ENCODE measurements at places on chromosomes 1 and 21.

- DNase-seq: no peak
Observed at GRCh38 chr1:25707280-25708016, 90.9 kb downstream of the MAN1C1 start.

DNA sequence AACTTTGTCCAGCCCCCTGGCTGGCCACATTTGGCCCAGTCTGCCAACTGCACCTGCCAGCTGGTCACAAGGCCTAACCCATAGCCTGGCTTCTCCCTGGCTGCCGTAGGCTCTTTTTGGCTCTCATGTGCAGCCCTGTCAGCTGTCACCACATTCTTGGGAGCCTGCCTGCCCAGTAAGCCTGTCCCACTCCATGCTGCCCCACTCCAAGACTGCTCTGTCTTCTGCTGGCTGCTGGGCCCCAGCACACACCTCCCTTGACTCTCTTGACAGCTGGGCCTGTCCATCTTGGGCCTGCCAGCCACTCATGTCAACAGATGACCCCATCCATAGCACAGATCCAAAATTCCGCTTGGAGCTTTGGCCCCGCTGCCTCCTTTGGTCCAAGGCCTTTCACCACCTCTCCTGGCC lies 74.3 kb upstream of the EDN2 start:
- DNase-seq: no peak

GRCh38 chr1:12411098-12411497 lies 181.3 kb downstream of the VPS13D start:
- DNase-seq: no peak

DNA sequence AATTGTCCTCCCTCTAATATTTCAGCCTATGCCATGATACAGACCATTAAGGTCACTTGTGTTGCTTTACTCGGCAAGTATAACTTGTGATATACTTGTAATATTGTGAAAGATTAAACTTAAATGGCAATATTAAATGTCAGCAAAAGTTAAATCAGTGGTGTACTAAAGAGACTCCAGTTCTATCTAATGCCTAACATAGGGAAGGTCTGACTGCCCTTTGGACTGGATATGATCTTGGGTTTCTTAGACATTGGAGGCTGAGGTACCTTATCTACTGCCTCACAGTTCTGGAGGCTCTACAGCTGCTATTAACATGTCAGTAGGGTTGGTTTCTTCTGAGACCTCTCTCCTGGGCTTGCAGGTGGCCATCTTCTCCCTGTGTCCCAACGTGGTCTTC lies 89.9 kb downstream of the MT1HL1 start:
- DNase-seq: no peak

- DNase-seq: no peak
Observed at GRCh38 chr1:162153374-162153773, 83.9 kb downstream of the NOS1AP start.

- DNase-seq: no peak
Observed at GRCh38 chr21:42652527-42653230, 742 bp upstream of the PDE9A start.

- no peak for DNase-seq
Observed at GRCh38 chr1:84985365-84985764, 11.5 kb downstream of the MCOLN2 start.

DNA sequence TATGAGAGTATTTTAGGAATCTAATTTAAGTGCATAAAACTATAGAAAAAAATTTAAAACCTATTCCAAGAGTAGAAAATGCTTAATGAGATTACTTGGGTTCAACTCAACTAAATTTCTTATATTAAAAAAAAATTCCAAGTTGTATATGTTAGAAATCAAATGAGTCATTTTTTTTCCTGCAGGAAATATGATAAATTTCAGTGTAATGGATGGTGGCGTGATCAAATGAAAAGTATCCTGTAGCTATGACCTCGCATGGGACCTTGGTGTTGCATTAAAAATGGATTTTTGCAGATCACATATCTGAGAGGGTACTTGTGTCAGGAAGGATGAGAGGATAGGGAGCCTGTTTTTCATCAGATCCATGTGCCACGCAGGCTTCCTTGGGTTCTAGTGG lies 17.9 kb downstream of the ATP5PO start:
- DNase-seq: no peak

- no peak for DNase-seq
Observed at GRCh38 chr1:24289937-24290595, 29.1 kb upstream of the GRHL3 start.

- DNase-seq: no peak
Observed at GRCh38 chr1:59089922-59090457, 206.9 kb upstream of the FGGY start.

GRCh38 chr1:38834937-38835827 lies 24.4 kb downstream of the RRAGC start:
- peak; percentile 73 for DNase-seq

- DNase-seq: no peak
Observed at GRCh38 chr1:107863342-107863741, 101.6 kb downstream of the VAV3 start.

DNA sequence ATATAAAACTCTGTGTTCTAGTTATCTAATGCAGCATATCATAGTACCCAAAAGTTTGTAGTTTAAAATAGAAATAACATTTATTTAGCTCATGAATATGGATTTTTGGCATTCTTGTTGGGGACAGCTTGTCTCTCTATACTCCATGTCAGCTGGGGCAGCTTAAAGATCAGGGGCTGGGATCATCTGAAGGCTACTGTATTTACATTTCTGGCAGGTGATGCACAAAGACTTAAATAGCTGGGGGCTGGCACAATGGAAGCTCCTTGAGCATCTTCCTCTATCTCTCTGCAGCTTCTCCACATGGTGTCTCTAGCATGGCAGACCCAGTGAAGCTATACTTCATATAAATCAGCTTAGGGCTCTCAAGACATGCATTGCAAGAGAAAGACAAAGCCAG lies 55.6 kb upstream of the DAB1 start:
- DNase-seq: no peak

DNA sequence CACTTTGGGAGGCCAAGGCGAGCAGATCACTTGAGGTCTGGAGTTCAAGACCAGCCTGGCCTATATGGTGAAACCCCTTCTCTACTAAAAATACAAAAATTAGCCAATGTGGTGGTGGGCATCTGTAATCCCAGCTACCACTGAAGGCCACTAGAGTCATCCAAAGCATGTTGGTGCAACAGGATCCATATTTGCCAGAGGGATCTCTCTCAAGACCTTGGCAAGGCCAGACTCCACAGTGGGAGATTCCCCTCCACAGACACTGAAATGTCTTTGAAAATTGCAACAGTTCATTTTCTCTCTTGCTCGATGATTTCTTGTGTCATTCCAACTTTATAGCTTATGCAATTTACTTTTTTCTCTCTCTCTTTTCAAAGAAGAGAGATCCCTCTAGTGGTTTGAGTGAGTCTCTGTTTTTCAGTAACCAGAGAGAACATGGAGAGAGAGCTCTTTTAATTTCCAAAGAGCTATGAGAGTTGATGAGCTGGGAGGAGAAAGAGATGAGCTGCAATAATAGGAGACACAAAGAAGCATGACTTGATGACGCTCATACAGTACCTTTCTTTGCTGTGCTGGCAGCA lies 176.8 kb upstream of the USP25 start:
- no peak for DNase-seq

GRCh38 chr1:174160109-174160473 lies 771 bp downstream of the RABGAP1L start:
- DNase-seq: peak; percentile 15

DNA sequence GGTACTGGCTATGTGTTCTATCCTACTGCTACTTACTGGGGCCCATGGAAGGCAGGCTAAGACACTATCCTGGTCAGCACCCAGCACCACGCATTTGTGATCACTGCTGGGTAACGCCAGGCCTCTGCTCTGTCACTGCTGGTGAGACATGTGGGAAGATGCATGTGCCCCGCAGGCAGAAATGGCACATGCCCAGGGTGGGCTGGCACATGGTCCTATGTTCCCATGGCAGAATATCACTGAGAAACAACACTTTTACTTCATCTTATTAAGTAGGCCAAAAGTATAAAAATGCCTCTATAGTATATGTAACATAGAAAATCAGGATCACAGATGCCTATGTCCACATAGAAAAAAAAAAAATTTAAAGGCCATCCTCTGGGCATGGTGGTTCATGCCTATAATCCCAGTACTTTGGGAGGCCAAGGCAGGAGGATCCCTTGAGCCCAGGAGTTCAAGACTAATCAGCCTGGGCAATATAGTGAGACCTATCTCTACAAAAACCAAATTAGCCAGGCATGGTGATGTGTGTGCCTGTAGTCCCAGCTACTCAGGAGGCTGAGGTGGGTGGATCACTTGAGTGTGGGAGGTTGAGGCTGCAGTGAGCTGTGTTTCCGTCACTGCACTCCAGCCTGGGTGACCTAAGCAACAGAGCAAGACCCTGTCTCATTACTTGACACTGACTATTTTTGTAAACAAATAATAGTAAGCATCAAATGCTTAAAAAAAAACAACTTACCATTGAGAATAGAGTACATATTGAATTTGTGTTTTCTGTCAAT lies 11.5 kb downstream of the DDX59 start:
- no peak for DNase-seq

GRCh38 chr1:190491404-190491803 lies 13.7 kb upstream of the BRINP3 start:
- no peak for DNase-seq

DNA sequence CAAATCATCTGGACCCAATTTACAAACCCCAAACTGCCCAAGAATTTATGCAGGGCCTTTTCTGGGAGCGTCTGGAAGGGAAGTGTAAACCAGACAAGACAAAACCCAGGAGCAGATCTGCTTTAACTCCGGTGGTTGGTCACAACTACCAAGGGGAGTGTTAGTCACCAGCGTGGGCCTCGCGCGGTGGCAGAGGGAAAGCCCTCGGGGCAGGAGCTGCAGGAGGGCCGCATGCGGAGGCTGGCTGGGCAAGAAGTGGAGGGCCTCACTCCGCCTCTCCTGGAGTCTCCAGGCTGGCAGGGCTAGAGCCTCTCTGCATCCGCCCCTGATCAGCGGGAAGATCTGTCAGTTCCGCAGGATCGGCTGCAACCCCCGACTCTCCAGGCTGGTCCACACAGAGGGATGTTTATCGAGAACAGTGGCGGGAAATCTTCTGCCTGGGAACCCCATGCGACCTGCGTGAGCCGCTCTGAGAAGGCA lies 2.0 kb downstream of the COL24A1 start:
- DNase-seq: no peak

DNA sequence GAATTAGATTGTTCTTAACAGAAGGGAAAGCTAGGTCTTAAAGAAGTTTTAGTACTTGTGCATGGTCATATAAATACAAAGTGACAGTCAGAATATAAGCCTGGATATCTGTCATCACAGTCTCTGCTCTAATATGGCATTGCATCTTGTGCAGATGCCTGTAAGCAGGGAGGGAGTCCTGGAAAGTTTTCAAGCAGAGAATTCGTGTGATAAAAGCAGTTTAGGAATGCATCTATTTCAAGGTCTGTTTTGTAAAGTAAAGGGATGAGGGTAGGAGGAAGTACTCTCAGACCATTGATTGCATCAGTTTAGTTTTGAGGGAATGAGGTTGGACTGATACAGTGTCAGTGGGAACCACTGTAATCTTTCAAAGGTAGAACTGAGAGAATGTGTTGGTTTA lies 30.6 kb downstream of the IARS2 start:
- DNase-seq: no peak

GRCh38 chr1:45867697-45868348 lies 64.4 kb downstream of the MAST2 start:
- DNase-seq: no peak

GRCh38 chr1:112284796-112285195 lies 111.2 kb upstream of the CTTNBP2NL start:
- no peak for DNase-seq

GRCh38 chr1:89906088-89906487 lies 85.3 kb downstream of the LRRC8D start:
- no peak for DNase-seq

- no peak for DNase-seq
Observed at GRCh38 chr1:111895469-111895868, 94.0 kb downstream of the KCND3 start.

DNA sequence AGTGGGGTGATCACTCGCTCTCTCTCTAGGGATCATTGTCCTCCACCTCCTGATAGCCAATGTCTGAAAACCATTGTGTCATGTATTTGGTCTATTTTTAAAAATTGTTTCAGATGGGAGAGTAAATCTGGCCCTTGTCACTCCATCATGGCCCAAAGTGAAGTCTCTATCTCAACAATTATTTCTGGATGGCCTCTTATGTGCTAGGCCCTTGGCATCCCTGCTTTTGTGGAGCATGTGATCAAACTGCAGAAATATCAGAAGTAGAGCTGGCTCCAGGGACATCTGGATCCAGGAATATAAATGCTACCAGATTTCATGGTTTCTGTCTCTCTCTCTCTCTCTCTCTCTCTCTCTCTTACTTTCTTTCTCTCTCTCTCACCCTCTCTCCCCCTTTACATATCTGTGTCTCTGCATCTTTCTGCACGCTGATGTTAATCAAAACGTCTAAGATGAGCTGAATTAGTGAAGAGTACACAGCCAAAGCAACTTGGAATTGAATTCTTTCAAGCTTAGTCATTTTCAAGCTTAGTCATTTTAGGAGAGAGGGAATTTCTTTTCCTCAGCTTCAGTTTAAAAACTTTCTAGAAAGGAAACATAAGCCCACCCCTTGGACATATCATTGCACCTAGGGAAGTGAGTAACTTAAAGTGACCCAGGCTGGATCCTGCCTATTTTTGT lies 47.4 kb upstream of the DOCK7 start:
- DNase-seq: no peak

DNA sequence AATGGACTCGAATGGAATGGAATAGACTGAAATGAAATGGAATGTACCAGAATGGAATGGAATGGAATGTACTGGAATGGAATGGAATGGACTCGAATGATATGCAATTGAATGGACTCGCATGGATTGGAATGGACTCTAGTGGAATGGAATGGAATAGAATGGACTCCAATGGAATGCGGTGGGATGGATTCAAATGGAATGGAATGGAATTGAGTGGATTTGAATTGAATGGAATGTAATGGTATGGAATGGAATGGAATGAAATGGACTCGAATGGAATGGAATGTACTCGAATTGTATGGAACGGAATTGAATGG lies 99.6 kb upstream of the FBXO28 start:
- no peak for DNase-seq

DNA sequence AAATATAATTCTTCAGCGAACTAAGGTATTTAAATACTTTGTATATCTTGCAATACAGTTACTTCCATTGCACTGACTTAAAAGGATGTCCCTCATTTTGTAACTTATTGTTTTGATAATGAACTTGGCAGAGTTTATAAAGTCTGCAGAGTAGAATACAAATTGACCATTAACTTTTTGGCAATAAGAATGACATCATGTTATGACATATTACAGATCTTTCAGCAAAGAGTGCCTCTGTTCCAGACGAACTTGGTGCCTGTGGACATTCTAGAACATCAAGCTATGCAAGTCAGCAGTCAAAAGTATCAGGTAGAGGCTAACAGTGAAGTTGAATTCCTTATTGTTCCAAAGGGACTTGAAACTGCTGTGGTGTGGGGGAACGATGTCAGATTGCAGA lies 32.9 kb downstream of the HENMT1 start:
- DNase-seq: no peak

- no peak for DNase-seq
Observed at GRCh38 chr1:170221031-170221430, 75.3 kb downstream of the NTMT2 start.

GRCh38 chr1:97041026-97041425 lies 319.4 kb downstream of the PTBP2 start:
- DNase-seq: no peak

All from amniotic stem cell (primary cell).